ENCODE measurements at places on chromosomes 6 and 20.

- DNase-seq = peak; percentile 32
Observed at GRCh38 chr6:28896505-28897368, 27.0 kb downstream of the TRIM27 start.

- DNase-seq = no peak
Observed at GRCh38 chr20:11331096-11331495, 586.6 kb upstream of the BTBD3 start.

GRCh38 chr6:76834399-76834798 is 628.9 kb downstream of the HTR1B start:
- no peak for DNase-seq

- DNase-seq = no peak
Observed at GRCh38 chr6:25340431-25341202, 61.4 kb downstream of the CARMIL1 start.

GRCh38 chr6:24766680-24767462 is 7.9 kb upstream of the GMNN start:
- DNase-seq = no peak

GRCh38 chr20:62307226-62308101 is 4.7 kb downstream of the ADRM1 start:
- DNase-seq = no peak

GRCh38 chr6:89925826-89926225 is 31.6 kb downstream of the GJA10 start:
- no peak for DNase-seq

GRCh38 chr6:113326781-113327180 is 530.4 kb upstream of the MARCKS start:
- no peak for DNase-seq

- DNase-seq = no peak
Observed at GRCh38 chr6:68776354-68776753, 141.3 kb downstream of the ADGRB3 start.

DNA sequence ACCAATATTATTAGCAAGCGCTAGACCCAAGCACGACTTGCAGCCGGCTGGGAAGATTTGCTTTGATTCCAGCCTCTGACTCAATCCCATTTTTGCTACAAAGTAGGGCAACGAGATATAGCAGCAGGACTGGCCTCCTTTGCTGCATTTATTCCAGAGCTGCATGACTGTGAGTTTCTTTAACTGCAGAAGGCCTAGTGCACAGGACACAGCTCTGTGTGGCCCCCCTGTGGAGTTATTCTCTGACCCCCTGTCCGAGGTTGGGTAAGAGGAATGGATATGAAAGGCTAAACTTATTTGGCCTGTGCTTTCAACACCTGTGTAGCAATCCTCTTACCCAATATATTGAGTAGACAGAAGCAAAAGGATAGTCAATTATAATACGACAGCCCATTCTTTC is 133.3 kb upstream of the SPTLC3 start:
- DNase-seq = no peak

DNA sequence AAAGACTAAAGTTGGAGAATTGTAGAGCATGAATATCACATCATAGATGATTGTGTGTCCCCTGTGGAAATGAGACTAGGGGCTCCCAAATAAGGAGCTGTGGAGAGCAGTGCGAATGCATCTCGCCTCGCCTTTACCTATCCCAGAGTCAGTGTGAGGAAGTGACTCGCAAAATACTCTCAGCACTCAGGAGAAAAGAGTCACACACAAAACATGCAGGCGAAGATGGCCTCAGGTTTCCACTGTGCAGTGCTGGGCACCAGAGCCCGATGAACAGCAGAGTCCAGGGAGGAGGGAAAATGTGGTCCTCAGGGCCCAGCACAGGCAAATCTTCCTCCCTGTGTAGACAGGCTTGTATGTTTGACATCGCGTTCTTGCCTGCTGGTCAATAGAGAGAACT is 126.5 kb upstream of the AFDN start:
- DNase-seq = no peak

DNA sequence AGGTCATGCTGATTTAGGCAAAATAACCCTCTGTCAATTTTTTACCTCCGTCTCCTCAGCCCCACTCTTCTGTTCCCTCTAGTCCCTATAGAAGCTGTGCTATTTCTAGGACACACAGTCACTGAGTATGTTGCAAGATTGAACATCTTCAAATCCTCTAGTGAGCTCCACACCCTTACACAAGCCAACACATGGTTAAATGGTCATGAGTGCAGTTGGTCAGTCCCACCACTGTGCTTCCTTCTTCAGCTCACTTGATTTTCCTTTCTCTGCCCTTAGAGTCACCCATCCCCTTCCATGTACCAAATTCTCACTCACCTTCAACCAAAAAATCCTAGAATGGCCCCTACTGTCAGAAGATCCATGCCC is 48.2 kb upstream of the F13A1 start:
- DNase-seq = no peak

GRCh38 chr20:43554369-43554768 is 4.5 kb upstream of the SGK2 start:
- no peak for DNase-seq

DNA sequence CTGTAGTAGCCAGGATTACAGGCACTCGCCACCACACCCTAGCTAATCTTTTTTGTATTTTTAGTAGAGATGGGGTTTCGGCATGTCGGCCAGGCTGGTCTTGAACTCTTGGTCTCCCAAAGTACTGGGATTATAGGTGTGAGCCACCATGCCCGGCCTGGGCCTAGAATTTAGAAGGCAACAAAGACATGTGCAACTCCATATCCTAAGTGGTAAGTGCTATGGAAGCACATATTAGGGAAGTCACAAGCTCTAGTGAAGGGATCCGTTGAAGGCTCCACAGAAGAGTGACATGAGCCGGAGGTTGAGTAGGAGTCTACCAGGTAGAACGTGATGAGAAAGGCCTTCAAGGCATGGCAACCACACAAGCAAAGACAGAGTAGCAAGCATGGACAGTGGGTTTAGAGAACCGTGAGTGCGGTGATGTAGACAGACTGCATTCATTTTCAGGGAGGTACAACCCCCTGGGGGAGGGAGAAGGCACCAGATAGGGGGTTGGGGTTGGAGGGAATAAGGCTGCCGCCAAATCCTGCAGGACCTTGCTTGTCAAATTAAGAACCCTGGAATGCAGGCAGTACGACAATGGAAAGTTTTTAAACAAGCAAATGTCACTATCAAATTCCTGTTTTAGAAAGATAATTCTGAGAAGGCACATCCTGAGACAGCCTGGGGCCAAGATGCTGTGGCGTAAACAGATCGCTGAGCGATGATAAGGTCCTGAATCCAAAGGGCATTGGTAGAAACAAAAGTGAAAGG is 50.2 kb downstream of the ARHGAP18 start:
- no peak for DNase-seq

- DNase-seq = no peak
Observed at GRCh38 chr20:42340368-42340767, 722.2 kb upstream of the CHD6 start.

GRCh38 chr6:40406175-40406574 is 181.0 kb downstream of the LRFN2 start:
- no peak for DNase-seq

- no peak for DNase-seq
Observed at GRCh38 chr20:59078231-59078630, 35.6 kb upstream of the PRELID3B start.

DNA sequence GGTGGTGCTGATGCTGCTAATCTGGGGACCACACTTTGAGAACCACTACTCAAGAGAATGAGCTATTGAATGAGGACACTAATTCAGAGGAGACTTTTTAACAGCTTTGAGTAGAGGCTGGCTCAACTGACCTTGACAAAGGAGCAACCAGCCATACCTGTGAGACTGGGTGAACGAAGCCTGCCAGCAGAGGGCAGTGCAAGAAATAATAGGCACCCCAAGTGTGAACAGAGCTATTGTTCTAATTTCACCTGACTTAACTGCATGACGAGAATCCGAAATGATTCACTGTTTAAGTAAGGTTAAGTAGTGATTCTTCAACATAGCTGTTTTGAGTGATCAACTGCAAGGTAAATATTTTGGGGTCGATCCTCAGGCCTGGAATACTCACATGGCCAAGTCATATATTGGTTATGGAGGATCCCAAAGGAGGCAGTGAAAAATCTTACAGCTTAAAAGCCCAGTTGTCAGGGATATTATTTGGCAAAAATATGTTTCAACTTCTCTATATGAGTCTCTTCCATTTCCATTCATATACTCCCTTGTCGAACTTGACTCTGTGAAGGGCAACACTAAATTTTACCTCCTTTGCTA is 550.5 kb upstream of the MARCKS start:
- DNase-seq = peak; percentile 25

GRCh38 chr6:26184367-26184891 is 97.2 kb downstream of the HFE start:
- DNase-seq = no peak

- no peak for DNase-seq
Observed at GRCh38 chr6:145845557-145845956, 31.0 kb upstream of the FBXO30 start.

DNA sequence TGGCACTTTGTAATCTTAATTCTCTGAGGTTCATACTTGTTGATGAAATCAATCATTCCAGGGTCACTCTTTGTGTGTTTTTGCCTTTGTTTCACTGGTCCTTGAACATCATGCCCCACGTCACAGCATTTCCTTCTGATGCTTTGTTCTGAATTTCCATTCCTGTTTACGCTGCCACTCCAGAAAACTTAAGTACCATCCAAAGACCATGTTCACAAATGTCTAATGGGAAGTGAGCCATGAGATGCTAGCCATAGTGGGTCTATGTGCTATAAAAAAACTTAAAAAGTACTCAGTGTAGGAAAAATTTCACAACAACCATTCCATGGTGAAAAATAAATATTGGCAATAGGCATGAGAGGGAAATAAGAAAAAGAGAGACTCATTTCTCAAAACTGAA is 232.0 kb downstream of the IBTK start:
- no peak for DNase-seq

DNA sequence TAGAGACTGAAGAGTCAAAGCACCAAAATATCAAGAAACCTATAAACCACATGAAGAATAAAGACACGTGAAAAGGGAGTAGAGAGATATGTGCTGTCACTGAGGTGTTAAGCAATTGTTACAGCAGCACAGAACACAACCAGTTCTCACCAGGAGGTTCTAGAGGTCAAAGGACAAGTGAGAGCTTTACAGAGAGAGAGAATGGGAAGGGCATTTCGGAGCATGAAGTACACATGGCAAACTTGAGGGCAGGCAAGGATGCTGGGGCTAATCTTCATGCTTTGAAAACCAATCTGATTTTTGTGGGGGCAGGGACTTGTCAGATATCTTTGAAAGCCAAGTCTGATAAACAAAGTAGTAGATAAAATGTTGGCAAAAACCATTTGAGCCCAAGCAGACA is 142.3 kb upstream of the NRSN1 start:
- DNase-seq = no peak

DNA sequence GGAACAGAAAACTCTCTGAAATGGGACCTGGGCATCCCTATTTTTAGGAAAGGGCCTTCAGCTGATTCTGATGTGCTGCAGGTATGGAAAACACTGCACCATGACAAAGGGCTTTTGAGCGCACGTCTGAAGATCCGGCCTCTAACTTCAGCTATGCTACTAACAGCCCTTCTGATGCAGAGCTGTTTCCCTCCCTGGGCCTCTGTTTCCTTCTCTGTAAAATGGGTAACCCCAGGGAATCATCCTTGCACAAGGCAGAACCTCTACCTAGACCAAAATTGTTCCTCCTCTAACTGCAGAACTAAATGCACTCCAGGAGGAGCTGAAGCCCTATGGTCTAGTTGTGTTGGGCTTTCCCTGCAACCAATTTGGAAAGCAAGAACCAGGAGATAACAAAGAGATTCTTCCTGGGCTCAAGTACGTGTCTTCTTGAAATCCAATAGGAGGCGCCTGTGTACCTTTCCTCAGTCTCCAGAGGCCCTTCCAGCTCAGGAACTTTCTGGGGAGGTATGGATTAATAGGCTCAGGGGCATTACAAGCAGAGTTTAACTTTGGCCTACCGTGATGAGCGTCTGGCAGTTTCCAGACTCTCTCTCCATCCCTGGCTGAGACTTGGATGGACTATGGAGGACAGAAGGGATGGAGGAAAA is 5.9 kb downstream of the GPX5 start:
- no peak for DNase-seq

DNA sequence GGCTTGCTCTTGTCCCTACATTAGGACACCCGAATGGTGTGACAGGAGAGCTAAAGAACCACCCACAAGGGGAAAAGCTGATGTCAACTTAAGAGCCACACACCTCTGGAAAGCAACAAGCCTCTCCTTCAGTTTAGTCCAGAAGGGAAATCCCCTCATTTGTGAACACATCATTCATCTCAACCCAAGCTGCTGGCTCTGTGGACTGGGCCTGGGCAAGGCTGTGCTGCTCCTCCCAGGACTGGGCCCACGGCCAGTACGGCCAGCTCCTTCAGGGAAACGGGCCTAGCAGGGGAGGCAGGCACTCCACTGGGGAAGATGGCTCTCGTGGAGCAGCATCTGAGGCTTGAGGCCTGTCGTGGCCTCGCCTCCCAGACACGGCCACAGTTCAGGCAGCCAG is 12.8 kb upstream of the SLC4A11 start:
- DNase-seq = no peak

- no peak for DNase-seq
Observed at GRCh38 chr6:162699961-162700360, 27.6 kb downstream of the PRKN start.

DNA sequence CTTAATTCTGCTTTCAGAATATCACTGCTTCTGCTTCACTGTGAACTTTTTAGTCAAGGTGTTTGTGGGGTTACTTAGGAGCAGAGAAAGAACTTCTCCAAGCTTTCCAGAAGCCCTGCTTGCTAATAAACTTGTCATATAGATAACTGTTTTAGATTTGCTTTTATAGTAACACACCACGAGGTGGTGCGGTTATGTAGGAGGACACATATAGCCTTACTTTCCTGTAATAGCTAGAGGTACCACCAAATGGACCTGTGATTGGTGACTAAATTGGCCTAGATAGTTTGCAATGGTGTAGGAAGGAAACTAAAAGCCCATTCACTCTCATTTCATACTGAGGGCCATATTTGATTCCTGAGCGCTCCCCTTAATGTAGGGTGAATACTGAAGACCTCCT is 52.3 kb upstream of the BCLAF1 start:
- DNase-seq = no peak

DNA sequence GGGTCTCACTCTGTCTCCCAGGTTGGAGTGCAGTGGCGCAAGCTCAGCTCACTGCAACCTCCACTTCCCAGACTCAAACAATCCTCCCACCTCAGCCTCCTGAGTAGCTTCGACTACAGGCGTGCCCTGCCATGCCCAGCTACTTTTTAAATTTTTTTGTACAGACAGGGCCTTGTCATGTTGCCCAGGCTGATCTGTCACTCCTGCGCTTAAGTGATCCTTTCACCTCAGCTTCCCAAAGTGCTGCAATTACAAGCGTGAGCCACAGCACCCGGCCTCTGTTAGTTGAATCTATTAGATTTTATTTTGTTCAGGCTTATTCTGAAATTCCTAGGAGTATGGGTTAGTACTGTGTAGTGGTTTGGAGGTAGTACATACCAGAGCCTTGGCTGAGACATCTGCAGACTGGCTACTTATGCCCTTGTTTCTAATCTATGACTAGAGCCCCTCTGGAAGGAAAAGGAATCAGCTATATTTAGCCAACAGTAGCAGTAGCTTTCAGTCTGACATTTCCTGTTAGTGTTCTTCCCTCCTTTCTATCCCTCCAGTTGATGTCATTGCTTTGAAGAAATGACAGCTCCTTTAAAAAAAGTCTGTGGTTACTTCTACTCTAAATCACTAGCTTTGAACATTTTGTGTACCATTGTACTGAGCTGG is 74.4 kb downstream of the ITCH start:
- no peak for DNase-seq

GRCh38 chr6:15642276-15642675 is 20.6 kb downstream of the DTNBP1 start:
- DNase-seq = no peak

GRCh38 chr6:7203939-7204338 is 96.2 kb downstream of the RREB1 start:
- no peak for DNase-seq

Measured in activated naive CD4-positive, alpha-beta T cell treated with anti-CD3 and anti-CD28 coated beads, Interleukin-2, amount 50 U/mL, for 16 hours (primary cell).